ENCODE measurements at places on chromosomes 2 and 18.

DNA sequence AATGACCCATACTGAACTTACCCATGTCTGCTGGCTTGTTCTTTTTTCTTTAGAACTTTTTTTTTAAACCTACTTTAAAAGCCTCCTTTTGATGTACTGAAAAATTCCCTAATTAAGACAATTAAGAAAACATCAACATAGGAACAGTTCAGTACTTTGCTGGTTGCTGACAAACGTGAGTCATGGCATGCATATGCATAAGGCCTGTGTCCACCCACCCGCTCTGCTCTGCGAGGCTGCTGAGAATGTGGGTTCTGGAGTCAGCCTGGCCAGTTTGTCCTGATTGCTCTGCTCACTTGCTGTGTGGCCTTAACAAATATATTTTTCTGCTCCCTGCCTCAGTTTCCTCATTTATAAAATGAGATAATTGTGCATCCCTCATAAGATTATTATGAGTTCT lies 27.3 kb downstream of the LAMA3 start:
- peak; percentile 12 for DNase-seq

DNA sequence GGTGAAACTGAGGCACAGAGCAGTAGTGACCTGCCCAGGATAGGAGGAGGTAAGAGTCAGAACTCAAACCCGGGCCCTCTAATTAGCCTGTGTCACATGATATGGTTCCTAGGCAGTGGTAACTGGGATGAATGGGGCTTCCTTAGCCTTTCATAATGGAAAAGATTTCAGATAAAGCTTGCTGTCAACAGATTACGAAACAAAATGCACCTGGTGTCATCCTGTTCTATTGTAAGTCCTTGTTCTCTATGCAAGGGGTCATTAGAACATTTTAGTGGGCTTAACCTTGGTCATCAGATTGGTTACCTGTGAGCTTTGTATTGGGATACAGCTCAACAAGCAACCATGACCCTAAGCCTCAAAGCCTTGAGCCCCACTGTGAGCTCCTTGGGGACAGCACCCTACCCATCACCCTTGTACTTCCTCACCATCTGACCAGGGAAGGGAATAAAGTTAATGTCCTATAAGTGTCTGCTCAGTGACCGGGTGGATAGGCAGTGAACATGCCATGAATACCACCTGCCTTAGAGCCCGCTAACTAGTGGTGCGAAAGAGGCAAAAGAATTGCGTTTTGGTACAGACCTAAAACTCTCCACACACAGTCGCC lies 70.3 kb upstream of the RMDN2 start:
- no peak for DNase-seq

DNA sequence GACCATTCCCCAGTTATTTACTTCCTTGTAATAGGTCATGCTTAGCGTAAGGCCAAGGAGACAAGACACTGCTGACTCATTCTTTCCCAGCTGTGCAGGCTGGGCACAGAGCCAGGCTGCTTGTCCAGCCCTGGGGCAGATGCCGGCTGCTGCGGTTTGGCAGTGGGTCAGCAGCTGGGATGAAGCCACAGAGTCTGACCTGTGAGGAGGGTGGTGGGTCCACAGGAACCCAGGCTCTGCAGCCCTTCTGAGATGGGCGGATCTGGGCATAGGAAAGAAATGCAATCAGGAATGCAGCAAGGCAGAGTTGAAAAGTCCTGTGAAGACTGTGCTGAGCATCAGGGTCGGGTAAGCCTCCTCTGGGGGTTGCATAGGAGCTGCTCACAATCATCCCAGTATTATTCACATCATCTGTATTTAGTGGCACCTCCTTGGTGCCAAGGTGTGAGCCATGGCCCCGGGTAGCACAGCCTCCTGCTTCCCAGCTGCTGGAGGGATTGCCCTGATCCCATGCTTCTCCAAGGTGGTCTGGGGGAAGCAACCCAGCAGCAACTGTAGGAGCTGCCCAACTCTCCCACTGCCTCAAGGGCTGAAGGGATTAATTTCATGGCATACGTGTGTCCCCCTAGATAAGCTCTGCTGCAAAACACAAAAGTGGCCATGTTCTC lies 139.0 kb downstream of the DDX1 start:
- DNase-seq: peak; percentile 92

GRCh38 chr18:26565514-26565913 lies 17.2 kb upstream of the KCTD1 start:
- no peak for DNase-seq

- no peak for DNase-seq
Measured at GRCh38 chr2:118333664-118334063, 245.4 kb downstream of the INSIG2 start.

DNA sequence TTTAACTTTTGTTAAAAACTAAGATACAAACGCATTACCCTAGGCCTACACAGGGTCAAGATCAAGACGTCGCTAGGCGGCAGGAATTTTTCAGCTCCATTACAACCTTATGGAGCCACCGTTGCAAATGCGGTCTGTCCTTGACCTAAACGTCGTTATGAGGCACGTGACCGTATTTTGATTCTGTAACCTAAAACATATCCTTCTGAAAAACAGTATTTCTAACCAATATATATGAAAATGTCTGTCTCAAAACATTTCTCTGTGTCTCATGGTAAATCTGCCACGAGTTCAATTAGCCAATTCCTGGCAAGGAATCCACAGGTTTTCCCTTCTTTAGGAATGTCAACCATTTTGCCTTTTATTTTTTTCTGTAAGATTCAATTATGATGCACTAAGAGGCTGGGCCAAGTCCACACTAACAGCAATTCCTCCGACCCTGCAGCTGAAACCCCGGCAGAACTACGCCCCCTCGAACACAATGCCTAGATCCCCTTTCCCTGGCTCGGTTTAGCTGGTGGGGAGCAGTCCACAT lies 1.7 kb downstream of the RTN4 start:
- peak; percentile 16 for DNase-seq

DNA sequence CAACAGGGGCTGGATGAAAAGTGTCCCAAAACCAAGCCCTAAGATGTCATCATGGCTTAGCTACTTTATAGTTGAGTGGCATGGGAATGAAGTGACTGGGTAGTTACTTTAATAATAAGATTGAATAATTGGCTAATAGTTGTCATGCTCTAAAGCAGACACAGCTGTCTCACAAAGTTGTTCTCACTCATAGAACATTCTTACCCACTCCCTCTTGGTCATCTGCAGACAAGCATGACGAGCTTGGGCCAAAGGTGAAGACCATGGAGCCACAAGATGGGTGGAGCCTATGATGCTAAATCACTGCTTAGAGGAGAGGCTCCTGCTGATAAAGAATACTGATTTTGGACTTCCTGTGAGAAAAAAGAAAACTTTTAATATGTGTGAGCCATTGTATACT lies 62.4 kb upstream of the MMADHC start:
- no peak for DNase-seq

DNA sequence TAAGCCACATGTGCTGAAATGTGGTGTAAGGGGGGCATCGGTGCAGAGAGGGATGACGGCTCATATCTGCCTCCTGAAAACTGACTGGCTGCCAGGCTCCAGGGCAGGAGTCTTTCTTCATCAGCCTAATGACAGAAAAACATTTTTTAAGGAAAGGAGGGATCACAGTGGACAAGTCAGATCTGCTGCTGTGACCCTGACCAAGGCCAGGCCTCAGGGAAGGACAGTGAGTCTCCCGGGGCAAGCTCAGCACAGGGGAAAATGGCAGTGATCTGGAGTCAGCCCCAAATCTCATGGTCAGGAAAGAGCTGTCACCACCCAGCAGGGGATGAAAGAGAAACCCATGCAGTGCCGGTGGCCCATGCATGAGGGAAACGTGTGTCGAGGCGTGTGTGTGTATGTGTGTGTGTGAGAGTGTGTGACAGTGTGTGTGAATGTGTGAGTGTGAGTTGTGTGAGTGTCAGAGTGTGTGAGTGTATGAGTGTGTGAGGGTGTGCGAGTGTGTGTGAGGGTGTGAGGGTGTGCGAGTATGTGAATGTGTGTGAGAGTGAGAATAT lies 134.5 kb downstream of the INHBB start:
- DNase-seq: no peak

DNA sequence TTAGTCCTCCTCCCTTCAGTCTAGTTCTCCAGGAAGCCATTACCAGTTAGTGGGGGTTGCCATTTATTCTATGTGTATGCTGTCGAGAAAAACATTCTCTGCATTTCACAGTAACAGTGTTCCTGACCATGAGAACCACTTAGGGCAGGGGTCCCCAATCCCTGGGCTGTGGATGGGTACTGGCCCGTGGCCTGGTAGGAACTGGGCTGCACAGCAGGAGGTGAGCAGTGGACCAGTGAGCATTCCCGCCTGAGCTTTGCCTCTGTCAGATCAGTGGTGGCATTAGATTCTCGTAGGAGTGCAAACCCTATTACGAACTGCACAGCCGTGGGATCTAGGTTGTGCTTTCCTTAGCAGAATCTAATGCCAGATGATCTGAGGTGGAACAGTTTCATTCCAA lies 15.8 kb downstream of the ITGA4 start:
- no peak for DNase-seq

DNA sequence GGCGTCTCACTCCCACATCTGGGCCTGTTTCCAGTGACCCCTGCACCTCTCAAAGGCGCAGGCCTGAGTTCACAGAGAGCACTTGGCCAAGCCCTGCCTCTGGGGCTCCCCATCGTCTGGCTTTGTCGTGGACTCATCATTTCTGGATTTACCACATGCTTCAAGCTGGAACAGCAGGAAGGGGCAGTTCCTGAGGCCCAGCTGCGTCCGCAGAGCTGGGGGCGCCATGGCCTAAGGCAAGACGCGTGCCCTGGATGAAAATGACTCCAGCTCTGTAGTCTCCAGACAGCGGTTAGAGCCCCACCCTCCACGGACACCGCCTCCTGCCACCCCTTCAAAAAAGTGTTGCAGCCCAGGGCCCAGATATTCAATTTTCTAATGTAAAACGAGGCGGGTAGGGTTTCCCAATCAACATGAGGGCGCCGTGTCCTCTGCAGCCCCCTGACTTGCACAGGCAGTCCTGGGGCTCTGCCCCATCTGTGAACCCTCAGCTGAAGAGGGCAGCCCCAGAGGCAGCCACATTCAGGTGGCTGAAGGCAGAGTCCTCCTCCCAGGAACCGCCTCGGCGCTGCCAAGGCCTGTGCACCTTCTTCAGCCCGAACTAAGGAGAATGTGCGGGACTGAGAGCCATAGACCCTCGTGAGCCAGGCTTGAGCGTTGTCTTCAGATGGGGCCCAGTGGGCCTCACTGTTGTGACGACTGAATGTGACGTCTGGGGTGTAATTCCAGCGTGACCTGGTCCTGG lies 85.5 kb downstream of the NFATC1 start:
- no peak for DNase-seq

DNA sequence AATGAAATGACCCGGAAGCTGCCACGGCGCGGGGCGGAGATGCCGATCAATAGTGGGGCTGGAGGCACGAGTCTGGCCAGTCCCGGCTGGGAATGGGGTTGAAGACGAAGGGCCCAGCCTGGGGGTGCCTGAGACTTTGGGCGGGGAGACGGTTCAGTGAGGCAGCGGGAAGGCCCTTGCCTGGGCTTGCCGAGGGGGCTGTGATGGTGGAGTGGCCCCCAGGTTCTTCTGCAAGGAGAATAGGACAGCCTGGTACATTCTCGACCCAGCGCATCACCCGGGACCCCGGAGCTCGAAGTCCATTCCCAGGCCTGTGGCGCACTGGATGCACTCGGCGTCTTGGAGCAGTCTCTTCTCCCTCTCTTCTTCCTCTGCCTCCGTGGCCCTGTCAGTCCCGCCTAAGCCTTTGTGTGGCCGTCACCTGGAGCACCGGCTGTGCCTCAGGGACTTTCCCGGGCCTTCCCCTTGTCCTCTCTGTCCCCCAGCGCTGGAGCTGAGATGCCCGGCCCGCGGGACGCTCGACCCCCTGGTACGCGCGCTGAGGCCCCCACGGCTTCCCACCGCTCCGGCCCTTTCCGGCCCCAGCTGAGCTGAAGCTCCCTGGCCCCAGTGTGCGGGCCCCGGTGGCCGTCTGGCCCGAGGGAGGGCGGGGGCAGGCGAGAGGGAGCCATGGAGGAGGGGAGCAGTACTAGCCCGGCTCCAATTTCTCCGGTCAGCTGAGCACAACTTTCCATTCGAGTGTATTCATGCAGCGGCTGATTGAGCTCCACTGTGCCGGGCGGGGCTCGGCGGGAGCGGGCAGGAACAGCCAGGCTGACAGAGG lies 8.0 kb downstream of the SIX3 start:
- DNase-seq: peak; percentile 40

GRCh38 chr2:169362894-169363559 lies 693 bp upstream of the LRP2 start:
- DNase-seq: no peak

GRCh38 chr2:130864830-130865800 lies 28.4 kb downstream of the ARHGEF4 start:
- DNase-seq: peak; percentile 47

DNA sequence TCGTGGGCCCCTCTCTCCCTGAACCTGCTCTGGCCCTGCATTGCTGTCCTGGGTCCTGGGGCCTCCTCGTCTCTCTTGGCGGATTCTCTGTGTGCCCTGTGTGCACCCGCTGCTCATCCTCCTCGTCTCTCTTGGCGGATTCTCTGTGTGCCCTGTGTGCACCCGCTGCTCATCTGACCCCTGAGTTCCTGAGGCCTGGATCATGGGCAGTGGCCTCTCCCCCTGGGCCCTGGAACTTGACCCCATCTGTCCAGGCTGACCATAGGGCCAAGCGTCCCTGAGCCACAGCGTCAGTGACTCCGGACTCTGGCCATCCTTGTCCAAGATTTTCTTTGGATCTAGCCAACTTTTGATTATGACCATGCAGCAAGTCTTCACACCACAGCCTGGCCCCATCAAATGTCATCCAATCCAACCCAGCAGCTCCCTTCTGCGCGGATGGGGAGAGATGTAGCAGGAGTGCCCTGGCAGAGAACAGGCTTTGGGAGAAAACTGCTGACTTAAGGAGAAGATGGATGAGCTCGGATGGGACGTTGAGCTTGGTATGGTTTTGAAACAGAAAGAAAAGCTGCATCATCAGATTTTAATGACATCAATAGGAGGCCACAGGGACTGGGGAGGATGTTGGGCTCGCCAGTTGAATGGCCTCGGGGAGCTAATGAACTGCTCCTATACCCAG lies 455.1 kb upstream of the HS6ST1 start:
- no peak for DNase-seq

Measured in Calu3 (cell line).